ENCODE measurements at places on chromosomes 5 and 9. TPM values are rescaled to one million over a fixed set of nuclear protein-coding genes. Genes with fewer than 3 reads are reported as not detected.

The FOXD4L3 gene
- total RNA-seq: not detected

The DMGDH gene
- total RNA-seq: 3.3 TPM

The RASGEF1C gene
- total RNA-seq: 0.79 TPM

The PRR16 gene
- total RNA-seq: 12.4 TPM

The SPATA31A3 gene
- total RNA-seq: not detected

The SUSD3 gene
- 3.0 TPM for total RNA-seq

The AFAP1L1 gene
- 20.8 TPM for total RNA-seq

- DNase-seq: no peak
Measured at GRCh38 chr5:68898951-68899471, 194.8 kb upstream of the SLC30A5 start.

DNA sequence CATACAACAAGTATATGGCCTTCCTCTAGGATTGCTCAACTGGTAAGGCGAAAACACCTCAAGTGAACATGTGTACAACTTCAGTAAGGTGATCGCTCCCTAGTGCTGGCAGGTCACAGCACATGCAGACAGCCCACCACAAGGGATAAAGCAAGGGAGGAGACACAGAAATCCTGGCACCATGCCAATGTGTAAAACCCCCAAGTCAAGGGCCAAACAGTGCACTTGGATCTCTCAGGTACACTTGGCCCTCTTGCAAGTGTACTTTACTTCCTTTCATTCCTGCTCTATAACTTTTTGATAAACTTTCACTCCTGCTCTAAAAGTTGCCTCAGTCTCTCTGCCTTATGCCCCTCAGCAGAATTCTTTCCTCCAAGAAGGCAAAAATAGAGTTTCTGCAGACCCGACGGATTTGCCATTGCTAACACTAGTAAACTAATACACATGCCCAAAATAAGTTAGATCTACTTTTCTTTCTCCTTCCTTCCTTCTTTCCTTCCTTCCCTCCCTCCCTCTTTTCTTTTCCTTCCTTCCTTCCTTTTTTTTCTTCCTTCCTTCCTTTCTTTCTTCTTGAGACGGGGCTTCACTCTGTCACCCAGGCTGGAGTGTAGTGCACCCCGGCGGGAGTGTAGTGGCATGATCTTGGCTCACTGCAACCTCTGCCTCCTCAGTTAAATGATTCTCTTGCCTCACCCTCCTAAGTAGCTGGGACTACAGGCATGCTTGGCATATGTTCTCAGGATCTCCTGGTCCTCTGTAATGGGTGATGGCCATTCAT, 6.8 kb upstream of the LNPEP start:
- DNase-seq: no peak

GRCh38 chr5:33721491-33722200, 170.1 kb downstream of the ADAMTS12 start:
- DNase-seq: no peak

- no peak for DNase-seq
Measured at GRCh38 chr5:148747536-148747906, 78.9 kb upstream of the ADRB2 start.

DNA sequence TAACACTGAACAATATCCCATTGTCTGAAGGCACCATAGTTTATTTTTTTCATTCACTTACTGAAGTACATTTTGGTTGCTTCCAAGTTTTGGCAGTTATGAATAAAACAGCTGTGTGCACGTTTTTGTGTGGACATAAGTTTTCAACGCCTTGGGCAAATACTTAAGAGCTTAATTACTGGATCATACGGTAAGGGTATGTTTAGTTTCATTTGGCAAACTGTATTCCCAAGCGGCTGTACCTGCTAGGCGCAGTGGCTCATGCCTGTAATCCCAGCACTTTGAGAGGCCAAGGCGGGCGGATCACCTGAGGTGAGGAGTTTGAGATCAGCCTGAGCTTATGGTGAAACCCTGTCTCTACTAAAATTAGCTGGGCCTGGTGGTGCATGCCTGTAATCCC, 63.7 kb upstream of the FAM120A start:
- DNase-seq: no peak

GRCh38 chr5:71830681-71831539, 111.8 kb downstream of the CARTPT start:
- peak; percentile 95 for DNase-seq

DNA sequence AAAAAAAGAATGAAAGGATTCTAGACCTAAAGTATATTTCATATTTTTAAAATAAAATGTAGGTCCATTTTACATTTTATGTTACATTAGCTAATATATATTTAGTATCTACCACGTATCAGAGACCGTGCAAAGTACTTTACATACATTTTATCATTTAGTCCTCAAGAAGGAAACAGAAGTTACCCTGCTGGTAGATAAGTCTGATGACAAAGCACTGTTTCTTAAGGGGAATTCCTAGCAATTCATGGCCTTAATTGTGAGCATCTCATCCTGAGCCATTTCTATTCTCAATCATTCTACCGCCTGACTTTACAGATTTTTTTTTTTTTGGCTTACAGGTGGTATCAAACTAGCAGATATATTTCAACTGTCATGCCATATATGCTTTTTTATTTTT, 367.7 kb downstream of the PRELID2 start:
- DNase-seq: no peak

All from skin of body (tissue), 3 donors.